ENCODE measurements at places on chromosomes 6 and 20. TPM values are rescaled to one million over a fixed set of nuclear protein-coding genes. Genes with fewer than 3 reads are reported as not detected.

DNA sequence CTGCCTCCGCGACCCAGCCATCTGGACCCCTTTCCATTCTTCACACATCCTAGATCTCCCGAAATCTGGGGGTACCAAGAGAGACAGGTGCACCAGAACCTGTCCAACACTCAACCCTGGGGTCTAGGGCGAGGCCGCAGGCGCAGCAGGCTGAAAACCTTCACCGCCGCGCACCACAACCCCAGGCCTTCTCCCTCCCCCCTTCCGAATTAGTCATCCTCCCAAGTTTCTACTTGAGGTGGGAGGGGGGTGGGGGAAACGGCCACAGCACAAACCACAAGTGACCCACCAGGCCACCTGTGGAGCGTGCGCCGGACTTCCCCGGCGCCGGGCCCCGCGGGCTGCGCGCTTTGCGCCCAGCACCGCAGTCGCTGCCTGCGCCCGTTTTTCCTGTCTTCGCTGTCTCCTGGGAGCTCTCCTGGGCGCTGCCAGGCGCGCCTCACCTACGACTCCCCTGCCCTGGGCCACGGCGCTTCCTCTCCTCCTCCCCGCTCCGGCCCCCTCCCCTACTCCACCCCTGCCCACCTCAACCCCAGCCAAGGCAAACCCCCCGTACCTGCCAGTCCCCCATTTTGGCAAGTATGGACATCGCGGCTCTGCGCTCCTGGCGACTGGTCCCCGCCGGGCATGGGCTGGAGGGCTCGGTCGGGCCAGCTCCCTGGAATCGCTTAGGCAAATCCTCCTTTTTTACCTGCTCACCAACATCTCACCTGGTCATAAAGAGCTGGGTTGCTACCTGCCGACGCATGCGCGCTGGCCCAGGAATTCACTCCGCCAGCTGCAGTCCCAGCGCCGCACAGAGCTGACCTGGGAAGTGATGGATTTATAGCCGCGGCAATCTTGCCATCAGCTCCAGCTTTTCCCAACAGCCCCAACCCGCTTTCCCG, 4.2 kb upstream of the TFAP2A start:
- no peak for DNase-seq

- no peak for DNase-seq
Observed at GRCh38 chr6:53494076-53494475, 50.8 kb downstream of the GCLC start.

Gene SUMO4
- 6.7 TPM for total RNA-seq

GRCh38 chr6:49923826-49924225, 40.1 kb downstream of the DEFB114 start:
- no peak for DNase-seq

GRCh38 chr6:13089296-13089994, 238.9 kb downstream of the TBC1D7 start:
- no peak for DNase-seq

Gene POU3F2
- total RNA-seq: not detected

Data from CD8-positive, alpha-beta T cell (primary cell).